Colonic mucosa (tissue), 4 donors: ENCODE measurements at places on chromosomes 3 and 15. TPM values are rescaled to one million over a fixed set of nuclear protein-coding genes. Genes with fewer than 3 reads are reported as not detected.
A peak's percentile ranks its signal among the peaks of the same experiment; 100 is the strongest.

DNA sequence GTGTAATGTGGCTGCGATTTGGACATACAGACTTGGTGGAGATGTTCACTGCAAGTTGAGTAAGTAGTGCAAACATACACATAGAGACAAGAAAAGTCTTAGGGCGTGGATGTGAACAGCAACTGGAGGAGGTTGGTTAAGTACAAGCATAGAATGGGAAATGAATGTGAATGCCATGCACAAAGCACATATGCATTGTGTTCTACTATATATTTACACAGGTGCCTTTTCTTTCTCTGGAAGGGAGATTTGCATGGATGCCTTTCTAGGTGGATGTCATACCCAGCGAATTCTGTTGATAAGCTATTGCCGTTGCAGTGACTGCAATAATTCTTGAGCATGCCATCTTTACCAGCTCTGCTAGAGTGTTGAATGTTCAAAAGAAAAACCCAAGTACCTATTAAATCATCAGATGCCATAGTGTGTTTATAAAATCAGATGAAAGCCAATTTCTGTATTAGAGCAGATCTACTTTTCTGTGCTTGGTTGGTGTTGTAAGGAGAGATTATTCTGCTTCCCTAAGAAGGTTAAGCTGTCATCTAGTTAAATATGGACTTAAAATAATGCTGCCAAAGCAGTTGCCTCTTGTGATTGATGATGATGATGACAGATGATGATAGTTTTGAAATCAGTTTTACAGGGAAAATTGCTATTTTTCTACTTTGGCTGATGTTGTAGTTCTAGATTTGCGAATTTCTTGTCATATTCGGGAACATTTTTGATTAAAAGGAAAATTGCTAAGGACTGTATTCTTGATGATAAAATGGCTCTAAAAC lies 148.4 kb downstream of the CNTN4 start:
- no peak for DNase-seq

GRCh38 chr3:122481390-122481789 lies 33.3 kb downstream of the KPNA1 start:
- DNase-seq: no peak

DNA sequence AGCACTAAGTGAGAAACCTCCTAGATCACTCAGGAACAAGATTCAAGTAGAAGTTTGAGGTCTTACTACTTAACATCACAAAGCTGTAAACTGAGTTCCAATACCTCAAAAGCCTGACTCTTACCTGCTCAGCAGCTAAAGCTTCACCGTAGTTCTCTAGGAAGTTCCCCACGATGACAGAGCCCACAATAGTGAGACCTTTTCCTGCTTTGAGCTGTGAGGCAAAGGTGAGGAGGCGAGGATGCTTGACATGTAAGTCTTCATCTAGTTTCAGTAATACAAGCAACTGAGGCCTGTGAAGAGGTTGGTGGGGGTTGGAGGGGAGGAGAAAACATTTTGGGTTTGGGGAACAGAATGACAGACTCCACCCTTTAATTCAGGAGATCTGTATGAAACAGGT lies 15.7 kb downstream of the EMC4 start:
- no peak for DNase-seq

GRCh38 chr3:185824051-185825005 lies 514 bp downstream of the IGF2BP2 start:
- DNase-seq: peak; percentile 43

- DNase-seq: no peak
Observed at GRCh38 chr3:10556312-10556711, 50.9 kb upstream of the ATP2B2 start.

DNA sequence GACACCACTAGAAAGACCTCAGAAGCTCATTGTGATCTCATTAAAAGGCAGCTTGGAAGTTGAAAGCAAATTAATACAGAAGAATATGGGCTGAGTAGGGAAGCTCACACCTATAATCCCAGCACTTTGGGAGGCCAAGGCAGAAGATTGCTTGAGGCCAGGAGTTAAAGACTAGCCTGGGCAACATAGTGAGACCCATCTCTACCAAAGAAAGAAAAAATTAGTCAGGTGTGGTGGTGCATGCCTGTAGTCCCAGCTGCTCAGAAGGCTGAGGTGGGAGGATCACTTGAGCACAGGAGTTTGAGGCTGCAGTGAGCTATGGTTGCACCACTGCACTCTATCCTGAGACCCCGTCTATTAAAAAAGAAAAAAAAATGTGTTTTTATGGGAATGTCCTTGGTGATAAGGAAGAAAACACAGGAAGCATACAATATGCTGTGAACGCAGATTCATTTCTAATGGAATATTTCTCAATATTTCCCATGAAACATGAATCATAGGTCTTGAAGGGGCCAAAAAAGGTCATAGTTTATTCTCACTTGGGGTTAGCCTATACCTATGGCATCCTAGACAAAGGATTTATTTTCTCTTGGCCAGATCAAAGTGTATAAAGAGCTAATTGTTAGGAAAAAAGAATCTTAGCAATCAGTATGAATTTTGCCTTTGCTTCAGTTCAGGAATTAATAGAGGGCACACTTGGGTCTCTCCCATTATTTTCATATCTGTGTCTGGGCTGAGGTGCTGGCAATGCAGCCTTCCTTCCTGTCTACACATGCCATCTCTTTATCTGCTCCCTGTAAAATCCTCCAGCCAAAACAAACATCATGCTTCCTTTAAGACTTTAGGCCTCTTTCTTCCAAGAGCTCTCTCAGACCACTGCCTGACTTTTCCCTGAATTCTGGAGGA lies 98.2 kb downstream of the FNDC3B start:
- no peak for DNase-seq

- DNase-seq: no peak
Observed at GRCh38 chr15:62942428-62942827, 100.1 kb upstream of the TPM1 start.

DNA sequence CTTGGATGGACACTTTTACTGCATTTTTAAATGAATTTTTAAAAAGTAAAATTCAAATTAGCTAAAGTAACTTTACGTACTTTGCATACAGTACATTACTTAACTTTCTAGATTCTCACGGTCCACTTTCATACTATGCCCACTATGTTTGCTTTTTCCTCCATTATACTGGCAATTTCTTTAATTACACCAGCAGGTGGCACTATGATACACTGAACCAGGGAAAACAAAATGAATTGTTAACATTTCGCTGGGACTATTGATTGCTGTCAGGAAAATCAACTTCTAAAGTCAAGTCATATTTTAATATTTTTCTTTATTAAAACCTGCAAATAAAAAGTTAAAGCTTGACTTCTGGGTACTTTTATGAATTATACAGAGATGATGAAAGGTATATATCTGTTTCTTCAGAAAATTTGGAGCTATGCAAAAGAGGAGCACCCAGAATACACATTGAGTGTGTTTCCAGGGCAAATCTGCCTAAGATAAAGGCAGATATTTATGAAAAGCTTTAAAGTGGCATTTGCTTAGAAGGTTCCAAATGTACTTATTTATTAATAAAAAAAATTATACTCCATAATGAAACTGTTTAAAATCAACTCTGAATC lies 21.8 kb upstream of the POU1F1 start:
- DNase-seq: no peak

DNA sequence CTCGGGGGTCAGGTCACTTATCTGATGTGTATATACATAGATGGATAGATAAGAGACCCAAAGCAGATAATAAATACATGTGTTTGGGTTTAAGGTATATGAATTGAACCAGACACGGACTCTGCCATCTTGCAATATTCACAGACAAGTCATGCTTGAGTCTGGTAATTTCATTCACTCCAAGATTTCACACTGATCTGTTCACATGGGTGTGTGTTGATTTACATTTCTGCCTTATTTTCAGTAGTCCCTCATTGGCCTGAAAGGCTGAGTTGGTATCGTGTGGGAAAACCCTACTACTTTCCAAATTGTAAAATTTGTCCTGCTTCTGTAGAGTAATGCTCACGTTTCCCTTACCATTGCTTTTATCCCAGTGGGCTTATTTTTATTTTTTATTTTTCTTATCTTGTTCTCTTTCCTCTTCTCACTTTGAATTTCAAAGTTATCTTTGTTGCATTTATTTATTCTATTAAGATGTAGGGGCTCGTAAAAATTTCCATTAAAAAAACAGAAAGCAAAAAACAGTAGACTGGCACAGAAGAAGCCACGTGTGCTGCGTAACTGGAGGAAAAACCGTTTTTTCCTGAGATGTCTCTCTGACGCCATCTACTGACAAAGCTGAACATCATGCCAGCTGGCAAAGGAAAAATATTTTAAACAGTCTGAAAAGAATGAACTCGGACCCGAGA lies 10.8 kb upstream of the MFSD1 start:
- DNase-seq: no peak

NPAP1 gene
- not detected for total RNA-seq

DNA sequence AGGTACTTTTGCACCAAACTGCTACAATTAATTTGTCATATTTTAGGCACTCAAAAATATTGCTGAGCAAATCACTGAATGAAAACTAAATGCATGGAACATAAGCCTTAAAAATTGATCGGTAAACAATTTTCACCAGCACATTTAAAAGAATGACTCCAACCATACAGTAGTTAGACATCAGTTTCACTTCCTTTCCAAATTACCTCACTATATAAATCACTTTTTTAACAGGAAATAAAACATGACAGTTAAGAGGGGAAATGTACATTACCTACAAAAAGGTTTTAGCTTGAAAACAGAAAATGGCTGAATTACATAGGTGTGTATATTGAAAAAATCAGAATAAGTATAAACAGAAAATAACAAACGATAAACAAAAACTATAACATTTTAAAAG lies 108.4 kb downstream of the SERPINI1 start:
- DNase-seq: no peak

BCL6 gene
- total RNA-seq: 30.2 TPM

ISL2 gene
- total RNA-seq: 0.35 TPM

DNA sequence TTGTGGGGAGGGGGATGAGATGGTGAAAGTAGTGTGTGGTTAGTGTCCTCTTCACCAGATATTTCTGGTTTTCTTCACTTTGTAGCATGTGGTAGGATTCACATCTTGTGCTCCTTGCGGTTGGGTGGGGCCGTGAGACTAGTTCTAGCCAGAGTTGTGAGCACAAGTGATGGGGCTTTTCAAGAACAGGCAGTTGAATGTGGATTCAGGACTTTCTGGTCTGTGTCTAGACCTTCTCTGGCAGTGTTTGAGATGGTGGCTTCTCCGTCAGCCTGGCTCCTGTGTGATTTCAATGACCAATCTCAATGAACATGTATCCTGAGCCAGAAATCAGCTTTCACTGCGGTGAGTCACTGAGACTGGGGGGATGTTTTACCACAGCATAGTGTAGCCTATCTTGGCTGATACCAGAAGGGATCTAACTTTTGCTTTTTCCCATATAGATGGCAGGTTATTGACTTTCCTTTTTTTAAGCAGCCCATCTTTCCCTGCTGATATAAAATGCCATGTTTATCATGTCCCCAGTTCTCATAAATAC lies 82.6 kb downstream of the RPLP1 start:
- DNase-seq: no peak

DNA sequence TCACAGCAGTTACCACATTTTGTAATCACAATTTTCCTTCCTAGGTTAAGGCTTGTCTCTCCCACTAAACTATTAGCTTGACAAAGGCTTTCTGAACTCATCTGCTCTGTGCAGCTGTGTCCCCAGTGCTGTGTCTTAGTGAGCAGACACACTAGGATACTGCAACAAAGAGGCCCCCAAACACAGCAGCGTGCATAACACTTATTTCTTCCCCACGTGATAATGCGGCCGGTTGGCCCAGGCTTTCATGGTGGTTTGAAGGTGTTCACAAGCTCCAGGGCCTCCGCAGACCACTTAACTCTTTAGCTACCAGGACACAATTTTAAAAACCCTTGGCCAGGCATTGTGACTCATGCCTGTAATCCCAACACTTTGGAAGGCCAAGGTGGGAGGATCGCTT lies 2.2 kb upstream of the HDAC11 start:
- DNase-seq: no peak

- DNase-seq: no peak
Observed at GRCh38 chr3:103712320-103713008, 1277.6 kb downstream of the ZPLD1 start.

IL17RB gene
- 25.7 TPM for total RNA-seq

RUVBL1 gene
- 16.1 TPM for total RNA-seq

- DNase-seq: no peak
Observed at GRCh38 chr15:77717333-77717990, 84.8 kb upstream of the LINGO1 start.

- DNase-seq: no peak
Observed at GRCh38 chr3:126533506-126533905, 9.6 kb downstream of the CHST13 start.

GRCh38 chr15:51751697-51752683 lies 593 bp downstream of the TMOD2 start:
- DNase-seq: peak; percentile 45

DNA sequence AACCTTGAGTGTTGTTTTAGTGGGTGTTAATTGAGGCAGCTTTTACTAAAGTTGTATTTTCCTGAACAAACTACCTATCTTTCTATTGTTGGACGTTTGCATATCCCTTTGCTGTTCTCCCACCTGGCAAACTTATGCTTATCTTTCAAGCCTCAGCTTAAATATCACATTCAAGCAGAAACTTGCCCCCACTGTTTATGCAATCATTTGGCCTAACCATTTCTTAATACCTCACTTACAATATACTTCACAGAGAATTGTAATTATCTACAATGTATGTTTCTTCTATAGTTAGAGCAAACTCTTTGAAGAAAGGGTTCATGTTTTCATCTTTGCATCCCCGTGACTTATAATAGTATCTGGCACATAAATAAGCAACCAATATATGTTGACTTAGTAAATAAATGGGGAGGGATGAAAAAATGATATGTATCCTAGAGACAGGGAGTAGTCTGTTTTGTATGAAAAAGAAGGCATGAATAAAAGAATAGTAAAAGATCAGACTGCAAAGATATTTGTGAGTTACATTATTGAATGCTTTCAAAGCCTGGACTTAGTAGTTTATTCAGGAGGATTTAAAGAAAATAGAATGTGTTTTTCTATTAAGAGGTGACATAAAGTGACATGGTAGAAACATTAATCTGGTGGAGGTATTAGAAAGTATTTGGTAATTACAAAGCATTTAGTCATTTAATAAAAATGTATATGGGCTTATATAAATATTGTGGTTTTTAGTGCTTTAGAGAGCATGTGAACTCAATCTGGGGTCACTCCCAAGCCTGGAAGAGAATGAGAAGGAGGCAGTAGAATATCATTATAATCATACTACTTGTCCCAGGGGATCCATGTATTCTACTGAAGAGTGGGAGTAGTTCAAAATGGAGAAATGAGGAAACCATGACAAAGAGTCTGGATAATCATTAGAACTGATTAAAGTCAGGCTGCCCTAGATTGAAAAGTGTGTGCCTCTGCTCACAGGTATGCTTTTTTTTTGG lies 60.0 kb upstream of the DCBLD2 start:
- no peak for DNase-seq

DNA sequence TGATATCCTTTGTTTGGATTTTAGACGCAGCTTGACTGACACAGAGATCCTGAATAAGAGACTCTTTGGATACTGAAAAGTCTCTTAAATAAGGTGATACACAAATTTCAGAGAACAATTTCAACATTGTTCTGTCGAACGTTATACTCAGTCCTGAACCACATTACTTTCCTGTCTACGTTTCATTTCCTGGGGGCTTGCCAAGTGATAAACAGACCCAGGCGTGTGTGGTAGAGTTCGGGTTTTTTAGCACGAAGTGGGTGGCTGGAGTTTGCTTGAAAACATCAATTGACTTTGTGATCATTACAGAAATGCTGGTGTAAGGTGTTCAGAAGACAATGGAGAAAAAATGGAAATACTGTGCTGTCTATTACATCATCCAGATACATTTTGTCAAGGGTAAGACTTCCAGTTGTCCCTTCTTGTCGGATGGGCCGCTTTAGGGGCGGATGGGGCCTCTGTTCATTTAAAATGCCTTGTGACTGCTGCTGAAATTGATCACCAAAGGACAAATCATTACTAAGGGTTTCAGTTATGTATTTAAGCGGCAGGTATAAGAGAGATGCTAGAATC lies at the start of gene CD96:
TSS of gene CD96 (plus strand) at position 287 of the 573 bp plus-strand sequence. CDS start at position 339, 52 bp downstream.
- DNase-seq: peak; percentile 24

- no peak for DNase-seq
Observed at GRCh38 chr3:128472449-128473179, 5.9 kb upstream of the DNAJB8 start.
